ENCODE measurements at places on chromosomes 16 and 17. TPM values are rescaled to one million over a fixed set of nuclear protein-coding genes. Genes with fewer than 3 reads are reported as not detected.
A peak's percentile ranks its signal among the peaks of the same experiment; 100 is the strongest.

- DNase-seq, result no peak
Observed at GRCh38 chr16:23339787-23340186, 37.7 kb downstream of the SCNN1B start.

DNA sequence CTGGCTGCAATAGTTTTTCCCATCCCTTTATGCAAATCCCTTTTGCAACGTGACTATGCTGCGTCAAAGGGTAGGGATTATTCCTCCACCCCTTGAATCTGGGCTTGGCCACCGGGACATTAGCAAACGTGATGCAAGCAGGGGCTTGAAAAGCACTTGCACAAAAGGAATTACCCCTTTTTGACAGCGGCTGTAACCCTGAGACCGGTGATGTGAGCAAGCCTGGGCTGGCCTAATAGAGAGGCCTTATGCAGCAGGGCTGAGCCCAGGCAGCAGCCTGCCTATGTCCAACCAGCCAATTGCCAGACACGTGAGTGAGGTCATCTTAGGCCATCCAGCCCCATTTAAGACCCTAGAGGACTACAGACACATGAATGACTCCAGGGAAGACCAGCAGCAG is 30.4 kb upstream of the PAFAH1B1 start:
- DNase-seq, result no peak

DNA sequence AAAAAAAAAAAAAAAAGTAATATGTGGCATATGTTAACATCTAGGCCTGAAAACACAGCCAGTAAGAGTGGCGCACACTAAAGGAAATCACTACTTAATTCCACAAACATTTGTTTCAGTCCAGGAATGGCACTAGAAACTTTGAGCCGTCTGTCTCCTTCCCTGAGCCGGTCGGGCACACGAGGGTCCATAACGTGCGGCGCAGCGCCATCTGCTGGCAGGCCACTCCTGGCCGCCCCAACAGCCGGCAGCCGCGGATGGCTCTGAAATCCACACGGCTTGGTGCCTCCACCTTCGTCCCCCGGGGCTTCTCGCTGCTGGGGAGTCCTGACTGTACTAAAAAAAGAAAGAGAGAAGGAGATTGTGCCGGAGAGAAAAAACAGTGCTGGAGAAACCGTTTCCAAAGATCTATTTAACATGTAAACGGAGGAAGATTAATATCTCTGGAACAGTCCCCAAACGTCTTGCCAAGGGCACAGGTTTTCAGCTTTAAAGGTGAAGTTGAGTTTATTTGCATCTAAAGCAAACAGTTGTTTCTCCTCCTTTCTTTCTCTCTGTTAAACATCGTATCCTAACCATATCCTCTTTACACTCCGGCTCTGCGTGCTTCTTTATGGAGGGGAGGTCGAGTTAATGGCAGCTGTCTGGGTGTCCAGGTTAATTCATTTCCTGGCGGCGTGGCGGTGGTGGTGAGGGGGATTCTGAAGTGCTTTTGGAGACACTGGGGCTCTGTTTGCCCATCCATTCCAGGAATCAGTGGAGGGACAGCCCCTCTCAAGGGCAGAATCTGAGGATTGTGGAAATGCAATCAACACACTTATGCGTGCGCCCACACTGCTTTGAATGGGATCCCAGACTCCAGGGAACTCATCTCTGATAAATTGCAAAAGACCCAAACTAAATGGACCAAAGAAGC is 611.3 kb upstream of the SALL1 start:
- DNase-seq, result peak; percentile 50

GRCh38 chr17:44760474-44761308 is 1.9 kb downstream of the ADAM11 start:
- no peak for DNase-seq

- DNase-seq, result peak; percentile 96
Observed at GRCh38 chr16:46689365-46690280, at the start of gene ORC6. Gene ORC6, plus strand, starts transcription at chr16:46689659. Its CDS starts 47 bp downstream, at chr16:46689706.

- DNase-seq, result no peak
Observed at GRCh38 chr17:13562271-13562800, 39.4 kb downstream of the HS3ST3A1 start.

Gene MKS1
- 19.8 TPM for total RNA-seq

Gene EVPLL
- total RNA-seq, result not detected
